ENCODE measurements at places on chromosomes 16 and 17.

DNA sequence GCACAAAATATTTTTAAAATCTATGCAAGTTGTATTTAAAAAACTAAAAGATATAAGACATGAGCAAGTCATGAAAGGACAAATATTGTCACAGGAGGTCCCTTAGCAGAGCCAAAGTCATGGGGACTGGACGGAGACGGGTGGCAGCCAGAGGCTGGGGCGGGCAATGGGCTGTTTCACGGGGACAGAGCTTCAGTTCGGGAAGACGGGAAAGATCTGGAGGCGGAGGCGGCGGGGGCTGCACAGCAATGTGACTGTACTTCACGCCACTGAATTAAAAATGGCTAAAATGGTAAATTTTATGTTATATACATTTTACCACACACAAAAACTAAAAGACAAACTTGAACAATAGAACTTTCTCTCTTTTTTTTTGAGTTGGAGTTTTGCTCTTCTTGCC, 60.0 kb upstream of the METRNL start:
- no peak for DNase-seq

DNA sequence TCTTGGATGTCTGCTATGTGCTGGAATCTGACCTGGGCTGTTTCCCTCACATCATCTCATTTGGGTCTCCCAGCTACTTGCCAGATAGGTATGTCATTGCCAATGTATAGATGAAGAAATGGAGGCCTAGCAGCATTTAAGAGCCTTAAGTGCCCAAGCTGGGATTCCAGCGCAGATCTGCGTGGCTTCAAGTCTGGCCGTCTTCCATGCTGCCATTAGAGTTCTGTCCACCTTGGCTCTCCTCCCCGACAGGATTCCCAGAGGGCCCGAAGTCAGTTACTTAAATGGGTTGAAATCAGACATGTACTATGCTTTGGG, 33.0 kb upstream of the CCR7 start:
- DNase-seq = no peak

- DNase-seq = no peak
These were observed 12.2 kb downstream of the ATP6V0D1 start for GRCh38 chr16:67468731-67469130.

DNA sequence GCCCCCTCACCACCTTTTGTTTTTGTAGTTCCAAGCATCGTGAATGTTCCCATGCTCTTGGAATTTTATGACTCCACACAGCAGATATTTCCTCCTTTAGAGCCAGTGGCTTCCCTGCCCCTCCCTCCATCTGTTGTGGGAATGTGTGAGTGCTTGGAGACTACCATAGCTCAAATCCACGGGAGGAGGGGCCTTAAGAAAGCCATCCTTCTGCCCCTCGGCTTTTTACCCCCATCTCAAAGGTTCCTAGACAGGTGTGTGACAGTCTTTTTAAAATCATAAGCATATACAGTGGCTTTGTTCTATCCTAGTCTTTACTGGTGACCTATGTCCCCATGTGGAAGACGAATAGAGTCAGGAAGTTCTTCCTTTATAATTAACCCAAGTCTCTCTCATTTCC, 47.2 kb downstream of the YPEL2 start:
- DNase-seq = no peak

- DNase-seq = no peak
These were observed 164.2 kb downstream of the CNTNAP4 start for GRCh38 chr16:76441391-76441790.

- DNase-seq = no peak
These were observed 51.6 kb downstream of the PMP22 start for GRCh38 chr17:15213381-15214087.

DNA sequence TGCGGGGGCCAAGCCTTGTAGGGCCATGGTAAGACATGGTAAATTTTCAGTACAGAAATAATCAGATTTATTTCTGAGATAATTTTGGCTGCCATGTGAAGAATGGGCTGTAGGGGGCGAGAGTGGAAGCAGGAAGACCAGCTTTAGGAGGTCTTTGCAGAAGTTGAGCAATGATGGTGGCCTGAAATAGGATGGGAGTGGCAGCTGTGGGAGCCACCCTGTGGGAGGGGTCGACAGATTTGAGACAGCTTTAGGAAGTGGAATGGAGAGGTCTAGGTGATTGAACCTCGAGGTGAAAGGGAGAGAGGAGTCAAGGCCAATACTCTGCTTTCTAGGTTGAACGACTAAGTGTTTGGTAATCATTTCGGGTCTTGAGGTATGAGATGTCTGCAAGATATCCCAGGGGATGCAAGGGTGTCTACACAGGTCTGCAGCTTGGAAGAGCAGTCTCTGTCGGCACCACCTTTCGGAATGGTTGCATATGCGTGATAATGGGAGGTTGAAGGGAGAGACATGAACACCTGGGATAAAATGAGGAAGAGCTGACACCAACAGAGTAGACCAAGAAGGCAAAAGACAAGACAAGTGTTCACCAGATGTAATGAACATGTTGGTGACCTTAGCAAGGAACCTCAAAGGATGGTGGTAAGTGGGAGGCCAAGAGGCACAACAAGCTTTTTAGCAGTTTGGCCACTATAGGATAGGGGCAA, 4.2 kb upstream of the ATXN7L3 start:
- DNase-seq = no peak

DNA sequence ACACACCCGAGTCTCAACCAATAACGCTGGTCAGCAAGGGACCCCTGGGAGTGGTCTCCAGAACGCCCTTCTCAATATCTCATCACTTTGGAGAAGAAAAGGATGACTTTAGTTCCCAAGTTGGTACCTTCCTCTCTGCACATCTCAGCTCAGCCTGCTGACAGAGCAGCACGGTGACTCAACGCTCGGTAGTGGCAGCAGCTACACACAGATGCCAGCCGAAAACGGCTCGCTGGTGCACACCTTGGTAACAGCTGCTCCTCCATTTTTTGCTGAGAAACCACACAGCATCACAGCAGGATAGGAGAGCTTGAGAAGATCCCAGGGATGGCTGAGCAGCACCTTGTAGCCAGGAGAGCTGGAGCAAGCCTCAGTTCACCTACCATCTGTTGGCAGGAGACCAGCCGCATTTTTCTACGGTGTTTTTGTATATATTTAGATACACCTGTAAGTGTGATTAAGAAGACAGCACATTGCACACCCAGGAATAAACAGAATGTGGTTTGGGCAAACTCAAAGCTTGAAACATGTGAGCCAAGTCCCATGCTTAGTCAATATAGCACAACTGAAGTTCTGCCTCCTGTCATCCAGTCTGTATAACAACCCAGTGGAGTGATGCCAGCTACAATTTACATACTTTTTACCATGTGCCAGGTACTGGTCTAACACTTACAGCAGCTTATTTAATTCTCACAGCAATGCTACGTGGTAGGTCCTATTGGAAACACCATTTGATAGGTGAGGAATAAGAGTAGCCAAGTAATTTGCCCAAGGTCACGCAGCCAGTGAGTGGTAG, 83.8 kb upstream of the ERCC4 start:
- no peak for DNase-seq

- DNase-seq = no peak
These were observed 30.8 kb downstream of the B9D1 start for GRCh38 chr17:19331543-19332245.

DNA sequence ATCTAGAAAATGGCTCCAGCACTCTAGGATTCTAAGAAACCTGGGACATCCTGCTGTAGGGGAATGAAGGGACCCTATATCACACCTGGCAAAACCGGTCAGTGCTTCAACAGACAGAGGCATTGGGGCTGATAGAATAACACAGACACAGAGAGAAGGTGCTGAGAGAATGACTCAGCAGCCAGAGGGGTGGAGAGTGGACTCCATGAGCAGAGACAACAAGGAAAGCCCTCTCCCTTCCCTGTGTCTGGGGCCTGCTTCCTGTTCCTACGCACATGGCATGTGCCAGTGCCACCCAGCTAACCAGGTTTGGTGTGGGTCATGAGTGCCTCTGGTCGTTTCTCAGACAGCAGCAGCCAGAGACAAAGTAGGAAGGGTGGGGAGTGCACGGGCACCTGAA, 140.3 kb downstream of the CCT6B start:
- DNase-seq = no peak

- no peak for DNase-seq
These were observed 32.2 kb downstream of the FAM222B start for GRCh38 chr17:28810437-28810836.

DNA sequence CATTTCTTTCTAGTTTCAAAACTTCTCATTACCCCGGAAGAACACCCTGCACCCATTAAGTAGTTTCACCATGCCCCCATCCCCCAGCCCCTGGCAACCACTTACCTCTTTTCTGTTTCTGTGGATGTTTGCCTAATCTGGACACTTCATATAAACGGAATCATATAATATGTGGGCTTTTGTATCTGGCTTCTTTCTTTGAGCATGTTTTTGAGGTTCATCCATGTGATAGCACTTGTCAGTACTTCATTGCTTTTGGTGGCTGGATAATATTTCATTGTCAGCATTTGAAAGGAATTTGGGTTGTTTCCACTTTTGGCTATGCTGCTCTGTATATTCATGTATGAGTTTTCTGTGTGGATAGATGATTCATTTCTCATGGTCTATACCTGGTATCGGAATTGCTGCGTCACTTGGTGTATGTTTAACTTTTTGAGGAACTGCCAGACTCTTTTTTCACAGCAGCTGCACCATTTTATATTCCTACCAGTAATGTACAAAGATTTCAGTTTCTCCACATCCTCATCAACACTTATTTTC, 30.0 kb upstream of the SLC5A10 start:
- no peak for DNase-seq

GRCh38 chr17:63843910-63844677, 1.6 kb upstream of the SMARCD2 start:
- no peak for DNase-seq

DNA sequence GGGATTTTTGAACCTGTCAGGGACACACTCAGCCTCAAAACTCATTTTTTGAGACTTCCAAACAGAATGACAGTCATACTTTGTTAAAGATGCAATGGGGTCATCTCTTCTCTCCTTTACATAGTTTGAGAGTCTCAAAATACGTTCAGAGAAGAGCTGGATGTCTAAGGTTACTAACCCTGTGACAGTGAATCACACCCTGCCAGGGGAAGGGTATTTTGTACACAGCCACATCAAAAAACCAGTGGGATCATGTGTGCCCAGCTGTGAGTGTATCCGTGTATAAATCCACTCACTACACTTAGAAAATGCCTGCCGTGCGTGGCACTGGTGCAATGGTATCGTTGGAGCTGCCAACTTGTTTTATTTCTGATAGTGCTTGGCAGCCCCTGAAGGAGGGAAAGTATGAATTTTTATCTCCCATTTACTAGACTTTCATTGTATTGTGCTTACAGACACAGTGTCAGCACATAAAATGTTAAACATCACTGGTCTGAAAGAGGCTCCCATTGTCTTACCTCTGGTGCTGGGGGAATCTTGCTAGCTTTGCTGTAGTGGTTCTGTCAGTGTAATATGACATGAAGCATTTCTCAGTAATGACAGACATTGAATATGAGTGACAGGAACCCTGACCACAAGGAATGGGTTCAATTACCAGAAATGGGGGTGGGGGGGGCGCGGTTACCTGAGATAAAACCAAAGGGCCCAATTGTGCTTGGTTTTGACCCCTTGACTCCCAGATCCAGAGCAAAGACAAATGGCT, 256.3 kb downstream of the FTO start:
- DNase-seq = no peak

DNA sequence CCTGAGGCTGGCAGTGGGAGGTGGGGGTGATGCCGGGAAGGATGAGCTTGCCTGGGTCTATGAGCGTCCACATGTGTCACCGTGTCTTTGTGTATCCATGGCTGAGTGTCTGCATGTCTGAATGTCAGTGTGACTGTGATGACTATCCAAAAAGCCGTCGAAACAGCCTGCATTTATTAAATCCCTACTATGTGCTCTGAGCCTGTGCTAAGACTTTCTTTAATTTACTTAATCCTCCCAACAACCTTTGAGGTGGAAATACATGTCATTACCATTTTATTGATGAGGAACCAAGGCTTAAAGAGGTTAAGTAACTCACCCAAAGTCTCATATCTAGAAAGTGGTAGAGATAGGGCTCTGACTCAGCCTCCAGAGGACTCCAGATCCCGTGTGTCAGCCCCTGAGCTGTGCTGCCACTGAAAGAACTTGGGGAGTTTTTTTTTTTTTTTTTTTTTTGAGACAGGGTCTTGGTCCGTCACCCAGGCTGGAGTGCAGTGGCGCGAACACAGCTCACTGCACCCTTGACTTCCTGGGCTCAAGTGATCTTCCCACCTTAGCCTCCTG, 20.0 kb downstream of the ARHGAP23 start:
- no peak for DNase-seq

GRCh38 chr17:4010754-4011153, 46.5 kb upstream of the ATP2A3 start:
- no peak for DNase-seq

DNA sequence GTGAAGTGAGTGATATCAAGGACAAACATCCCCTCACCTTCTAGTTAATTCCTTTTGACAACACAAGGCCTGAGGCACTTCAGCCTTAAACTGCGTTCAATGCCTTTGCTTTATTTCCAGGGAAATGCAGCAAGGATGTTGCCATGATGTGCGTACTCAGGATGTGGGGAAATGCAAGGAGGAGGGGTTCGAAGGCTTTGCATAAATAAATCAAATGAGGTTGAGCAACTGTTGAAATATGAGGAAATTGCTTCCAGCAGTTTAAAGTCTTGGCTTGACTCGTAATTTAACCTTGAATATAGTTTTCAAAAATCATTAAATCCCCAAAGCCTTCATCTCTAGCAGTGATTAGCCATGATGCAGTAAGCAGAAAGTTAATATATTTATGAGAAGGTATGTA, 81.8 kb upstream of the CCL2 start:
- DNase-seq = no peak

DNA sequence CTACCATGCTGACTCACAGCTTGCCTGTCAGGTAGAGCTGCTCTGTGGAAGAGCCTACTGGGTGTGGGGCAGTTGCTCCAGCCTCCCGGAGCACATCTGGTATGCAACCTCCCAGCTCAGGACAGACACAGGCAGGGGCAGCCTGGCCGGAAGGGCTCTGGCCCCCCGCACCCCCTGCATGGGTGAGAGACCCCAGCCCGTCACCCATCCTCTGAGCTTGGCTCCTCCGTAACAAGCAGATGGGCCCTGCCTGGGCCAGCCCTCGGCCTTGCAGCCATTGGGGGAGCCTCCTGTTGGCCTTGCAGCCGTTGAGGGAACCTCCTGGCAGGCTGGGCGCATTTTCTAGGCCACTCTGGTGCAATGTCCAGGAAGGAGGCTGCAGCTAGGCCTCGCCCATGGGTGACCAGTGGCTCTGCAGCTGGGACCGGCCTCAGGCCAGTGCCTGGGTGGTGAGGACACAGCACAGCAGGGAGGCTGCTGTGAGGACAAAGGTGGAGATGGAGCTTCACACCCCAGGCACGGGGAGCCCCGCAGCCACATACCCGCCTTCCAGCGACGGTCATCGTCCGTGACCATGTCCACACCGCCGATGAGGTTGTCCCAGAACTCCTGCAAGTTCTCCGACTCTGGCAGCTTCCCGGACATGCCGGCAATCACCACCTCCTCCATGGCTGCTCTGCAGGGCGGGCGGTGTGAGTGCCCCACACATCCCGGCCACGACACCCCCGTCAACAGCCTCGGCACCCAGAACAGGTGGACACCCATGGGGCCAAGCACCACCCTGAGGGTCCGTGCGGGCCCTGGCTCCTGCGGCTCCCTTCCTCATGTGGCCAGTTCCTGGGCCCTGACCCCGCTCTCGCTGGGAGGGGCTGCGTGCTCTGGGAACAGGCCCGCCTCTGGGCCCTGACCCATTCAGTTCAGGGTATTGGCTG, 2.0 kb downstream of the FASN start:
- DNase-seq = no peak
